CD4-positive, alpha-beta memory T cell (primary cell): ENCODE measurements at places on chromosomes 5 and 9. TPM values are rescaled to one million over a fixed set of nuclear protein-coding genes. Genes with fewer than 3 reads are reported as not detected.

SHOC1 gene
- not detected for total RNA-seq

TMEM215 gene
- not detected for total RNA-seq

RNF180 gene
- not detected for total RNA-seq

SHC3 gene
- total RNA-seq, result 0.06 TPM

KDM4C gene
- 90.7 TPM for total RNA-seq

ANKRD34B gene
- total RNA-seq, result not detected

- no peak for DNase-seq
Measured at GRCh38 chr5:159971931-159972461, 36.9 kb upstream of the TTC1 start.

- no peak for DNase-seq
Measured at GRCh38 chr5:132641241-132641723, 16.7 kb upstream of the IL13 start.

DNA sequence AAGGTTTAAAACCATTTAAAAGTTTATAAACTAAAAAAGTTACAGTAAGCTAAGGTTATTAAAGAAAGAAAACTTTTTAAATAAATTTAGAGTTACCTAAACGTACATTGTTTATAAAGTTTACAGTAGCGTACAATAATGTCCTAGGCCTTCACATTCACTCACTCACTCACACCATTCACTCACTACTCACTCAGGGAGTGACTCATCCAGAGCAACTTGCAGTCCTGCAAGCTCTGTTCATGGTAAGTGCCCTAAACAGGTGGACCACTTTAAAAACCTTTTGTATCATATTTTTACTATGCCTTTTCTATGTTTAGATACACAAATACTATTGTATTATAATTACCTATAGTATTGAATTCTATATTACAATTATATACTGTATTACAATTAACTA lies 190.8 kb upstream of the RASA1 start:
- DNase-seq, result no peak

DNA sequence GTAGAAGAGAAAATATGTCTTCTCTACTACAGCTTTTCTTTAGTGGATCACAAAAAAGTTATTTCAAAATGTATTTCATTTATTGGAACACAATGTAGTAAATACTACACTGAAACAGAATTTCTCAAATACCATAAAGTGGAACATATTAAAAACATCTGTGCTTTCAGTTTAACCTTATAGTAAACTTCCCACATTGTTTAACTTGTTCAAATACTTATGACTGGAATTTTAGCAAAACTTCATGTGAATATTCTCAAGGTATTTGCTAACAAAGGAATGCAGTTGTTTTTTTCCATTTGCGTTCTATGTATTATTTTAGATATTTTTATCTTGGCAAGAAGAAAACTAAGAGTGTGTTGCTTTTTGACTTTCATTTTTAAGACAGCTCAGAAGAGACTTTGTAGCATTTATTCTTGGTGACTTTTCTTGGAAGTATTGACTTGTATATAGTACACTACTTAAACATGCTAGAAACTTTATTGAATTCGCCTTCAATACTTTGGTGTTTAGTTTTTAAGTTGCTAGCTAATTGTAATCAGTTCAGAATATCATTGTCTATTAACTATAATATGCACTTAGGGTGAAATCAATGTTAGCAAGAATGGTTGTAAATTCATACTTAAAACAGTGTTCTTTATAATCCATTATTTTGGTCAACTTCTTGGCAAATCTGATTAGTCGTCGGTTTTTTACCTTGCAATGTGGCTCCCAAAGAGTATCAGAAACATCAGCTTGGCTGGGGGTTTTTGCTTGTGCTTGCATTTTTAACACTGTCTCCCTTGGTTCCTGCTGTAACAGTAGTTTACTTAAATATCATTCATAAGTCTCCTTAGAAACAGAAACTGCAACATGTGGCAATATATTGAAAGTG lies 5.0 kb upstream of the RHOBTB3 start:
- no peak for DNase-seq

DNA sequence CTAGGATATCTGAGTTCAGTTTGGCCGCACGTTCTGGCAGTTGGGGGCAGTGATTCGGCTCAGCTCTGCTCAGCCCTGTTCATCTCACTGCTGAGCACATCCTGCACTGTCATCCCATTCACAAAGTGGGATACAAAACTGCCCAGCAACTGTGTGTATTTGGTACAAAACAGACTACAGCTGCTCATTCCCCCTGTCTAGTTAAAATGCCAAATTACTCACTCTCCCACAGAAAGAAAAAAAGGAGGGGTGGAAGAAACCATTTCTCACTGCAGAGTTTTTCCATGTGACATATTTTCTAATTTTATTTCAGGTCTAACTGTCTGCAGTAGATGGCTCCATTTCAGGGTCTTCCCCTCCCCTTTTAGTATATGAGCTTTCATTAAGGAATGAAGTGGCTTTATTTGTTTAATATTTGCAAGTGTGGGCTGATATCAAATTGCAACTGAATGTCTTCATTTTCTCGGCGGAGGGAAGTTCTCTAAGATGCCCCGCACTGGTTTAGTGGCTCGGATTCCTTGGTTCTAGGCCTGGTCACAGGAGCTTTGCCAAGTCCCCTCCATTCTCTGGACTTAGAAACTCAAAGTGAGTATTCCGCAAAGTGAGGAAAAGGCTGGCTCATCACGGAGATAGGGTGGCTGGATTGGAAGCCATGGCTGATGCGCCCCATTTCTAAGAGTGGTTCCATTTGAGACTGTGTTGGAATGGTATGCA lies 14.7 kb downstream of the COL15A1 start:
- DNase-seq, result no peak

GRCh38 chr9:114894609-114895433 lies 35.6 kb downstream of the TNFSF8 start:
- no peak for DNase-seq

GRCh38 chr9:9949368-9949767 lies 663.4 kb downstream of the PTPRD start:
- DNase-seq, result no peak

GRCh38 chr5:136115183-136115865 lies 17.3 kb upstream of the SMAD5 start:
- no peak for DNase-seq

DNA sequence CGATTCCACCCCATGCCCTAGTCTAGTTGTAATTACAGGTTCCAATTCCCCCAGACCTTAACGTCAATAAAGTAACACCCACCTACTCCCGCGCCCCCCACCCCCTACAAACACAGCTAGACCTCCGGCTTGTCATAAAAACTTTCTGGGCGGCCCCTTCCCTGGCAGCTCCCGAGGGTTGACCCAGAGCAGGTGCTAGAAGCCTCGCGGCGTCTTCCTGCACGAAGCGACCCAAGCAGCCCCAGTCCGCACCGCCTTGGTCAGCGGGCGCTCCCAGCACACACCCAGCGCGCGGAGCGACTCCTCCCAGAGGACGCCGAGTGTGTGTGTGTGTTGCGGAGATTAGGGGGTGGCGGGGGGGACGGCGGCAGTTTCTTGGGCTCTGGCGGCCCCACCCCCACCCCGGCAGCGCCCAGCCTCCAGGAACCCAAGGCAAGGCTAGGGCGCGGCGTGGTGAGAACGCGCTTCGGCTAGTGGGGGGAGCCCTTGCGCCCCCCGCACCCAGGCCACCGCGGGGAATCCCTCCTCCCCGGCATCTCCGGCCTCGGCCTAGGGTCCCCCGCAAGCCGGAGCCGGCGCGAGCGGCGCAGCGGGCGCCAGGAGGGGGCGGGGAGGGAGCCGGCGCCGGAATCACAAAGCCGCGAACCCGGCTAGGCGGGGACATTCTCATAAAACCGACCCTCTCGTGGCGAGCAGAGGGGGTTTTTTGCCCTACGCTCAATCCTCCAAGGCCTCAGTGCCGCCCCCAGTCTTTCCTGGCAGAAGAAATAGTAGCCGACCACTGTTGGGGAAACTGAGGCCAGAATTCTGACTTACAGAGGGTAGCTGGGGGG lies 2.2 kb downstream of the PCDH1 start:
- DNase-seq, result no peak

- DNase-seq, result no peak
Measured at GRCh38 chr5:26740182-26740581, 298.2 kb downstream of the CDH9 start.
